Non-pigmented ciliary epithelial cell (primary cell): ENCODE measurements at places on chromosomes 11 and 22.

DNA sequence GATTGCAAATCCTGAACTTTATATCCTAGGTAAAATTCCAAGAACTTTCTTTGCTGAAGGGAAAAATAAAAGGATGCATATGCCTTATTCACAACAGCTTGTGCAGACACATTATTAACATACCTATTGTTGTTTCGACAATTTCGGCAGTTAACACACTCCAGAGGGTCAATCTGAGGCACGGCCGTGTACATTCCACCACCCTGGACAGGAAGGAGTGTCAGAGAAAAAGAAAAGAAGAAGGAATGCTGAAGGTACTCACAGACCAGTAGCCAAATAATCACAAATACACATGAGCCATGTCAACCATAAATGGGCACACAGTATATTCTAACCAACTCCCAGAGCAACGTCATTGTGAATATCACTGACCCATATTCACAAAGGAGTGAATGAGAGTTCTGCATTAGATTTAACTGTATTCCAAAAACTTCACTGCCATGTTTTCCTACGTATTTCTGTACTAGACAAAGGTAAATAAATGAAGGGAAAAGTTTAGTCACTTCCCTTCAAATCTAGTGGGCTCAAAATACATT, 32.4 kb downstream of the VSIG10L2 start:
- no peak for DNase-seq

GRCh38 chr11:72824811-72825505, 10.7 kb downstream of the ATG16L2 start:
- DNase-seq: no peak

DNA sequence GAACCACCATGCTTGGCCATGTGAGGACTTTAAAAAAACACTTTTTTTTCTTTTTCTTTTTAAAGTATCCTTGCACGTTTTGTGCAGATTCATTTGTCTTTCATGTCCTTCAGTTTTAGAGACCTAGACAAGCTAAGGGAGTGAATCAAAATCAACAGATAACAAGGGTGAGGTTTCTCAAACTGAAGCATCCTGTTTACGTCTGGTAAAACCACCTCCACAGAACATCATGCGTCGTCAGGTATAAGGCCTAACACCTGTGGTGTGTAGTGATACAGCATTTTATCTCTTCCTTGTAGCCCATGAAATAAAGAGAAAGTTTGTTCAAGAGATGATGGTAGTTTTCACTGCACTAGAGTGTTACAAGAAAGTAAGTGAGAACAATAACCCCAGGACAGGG, 26.3 kb upstream of the CSF2RB start:
- DNase-seq: no peak

DNA sequence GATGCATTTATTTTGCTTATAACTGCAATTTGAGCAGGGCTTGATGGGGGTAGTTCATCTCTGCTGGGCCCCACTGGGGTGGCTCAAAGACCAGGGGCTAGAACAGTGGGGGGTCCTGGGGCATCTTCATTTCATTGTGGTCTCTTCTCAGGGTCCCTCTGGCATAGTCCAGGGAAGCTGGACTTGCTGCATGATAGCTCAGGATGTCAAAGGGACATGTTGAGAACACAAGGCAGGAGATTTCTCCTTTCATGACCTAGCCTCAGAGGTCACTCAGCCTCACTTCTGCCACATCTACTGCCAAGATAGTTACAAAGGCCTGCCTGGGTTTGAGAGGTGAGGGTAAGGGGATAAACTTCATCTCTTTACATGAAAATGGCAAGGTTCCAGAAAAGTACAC, 89.5 kb downstream of the CWC15 start:
- DNase-seq: no peak
